HT1080 (cell line): ENCODE measurements at places on chromosomes 5 and 9.

GRCh38 chr5:8844206-8844605 lies 701.7 kb downstream of the SEMA5A start:
- no peak for DNase-seq

DNA sequence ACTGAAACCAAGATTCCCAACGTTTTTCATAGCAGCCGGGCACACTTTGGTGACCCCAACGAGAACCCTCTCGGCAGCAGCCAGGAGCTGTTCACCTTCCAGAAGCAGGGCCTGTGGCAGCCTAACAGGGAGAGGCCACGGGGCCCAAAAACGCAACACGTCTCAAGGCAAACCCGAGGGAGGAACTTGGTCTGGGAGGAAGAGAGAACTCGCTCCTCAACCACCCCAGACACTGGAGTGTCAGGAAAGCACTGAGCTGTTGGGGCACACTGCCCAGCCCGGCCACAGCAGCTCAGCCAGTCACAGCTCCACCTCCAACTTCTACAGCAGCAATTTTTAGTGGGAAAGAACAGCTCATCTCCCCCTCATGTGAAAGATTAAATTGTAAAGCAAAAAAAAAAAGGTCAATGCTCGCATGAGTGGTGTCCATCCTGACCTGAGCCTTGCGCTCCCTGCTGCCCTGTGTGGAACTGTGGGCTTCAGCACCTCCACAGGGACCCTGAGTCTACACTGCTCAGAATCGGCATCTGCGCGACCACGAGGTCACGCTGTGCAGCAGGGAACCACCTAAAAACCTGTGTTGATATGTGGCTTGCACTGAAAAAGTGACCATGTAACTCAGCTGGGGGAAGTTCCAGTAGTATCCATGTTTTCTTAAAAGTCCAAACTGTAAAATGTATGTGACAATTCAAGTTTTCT lies 55.0 kb downstream of the IPPK start:
- no peak for DNase-seq

DNA sequence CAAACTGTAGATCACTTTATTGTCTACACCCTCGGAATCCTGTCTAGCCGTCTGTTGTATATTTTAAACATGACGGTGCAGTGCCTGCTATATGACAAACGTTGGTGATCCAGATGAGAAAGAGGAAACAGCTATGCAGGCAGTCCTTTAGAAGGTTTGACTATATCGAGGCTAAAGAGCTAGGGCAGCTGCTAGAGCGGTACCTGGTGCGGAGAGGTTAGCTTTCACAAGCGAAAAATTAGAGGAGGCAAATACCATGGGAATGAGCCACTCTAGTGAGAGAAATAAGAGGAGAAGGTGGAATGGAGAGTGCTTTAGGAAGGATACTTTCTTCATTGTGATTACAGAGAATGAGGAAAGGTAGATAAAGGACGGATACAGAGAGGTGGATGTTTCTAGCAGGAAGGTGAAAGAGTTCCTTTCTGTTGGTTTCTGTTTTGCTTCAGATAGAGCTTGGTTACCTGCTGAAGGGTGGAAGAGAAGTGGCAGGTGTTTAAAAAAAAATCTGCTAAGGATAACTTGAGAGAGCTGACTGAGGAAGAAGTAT lies 959 bp upstream of the FBXL17 start:
- no peak for DNase-seq

DNA sequence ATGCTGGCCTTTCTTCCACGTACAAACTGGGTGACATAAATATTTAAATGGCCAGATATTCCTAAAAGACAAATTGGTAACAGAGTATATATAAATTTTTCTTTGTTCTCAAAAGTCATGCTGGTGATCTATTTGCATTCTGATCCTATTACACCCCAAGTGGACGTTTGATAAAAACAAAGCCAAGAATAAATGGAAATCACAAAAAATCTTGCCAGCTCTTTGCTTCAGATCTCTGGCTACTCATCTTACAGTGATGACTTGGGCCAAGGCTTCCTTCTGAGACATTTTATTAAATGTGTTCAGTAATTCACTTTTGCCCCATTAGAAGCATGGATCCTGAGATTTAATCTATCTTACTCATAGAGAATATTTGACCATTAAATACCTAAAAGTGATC lies 444.3 kb upstream of the PIK3R1 start:
- DNase-seq = no peak

DNA sequence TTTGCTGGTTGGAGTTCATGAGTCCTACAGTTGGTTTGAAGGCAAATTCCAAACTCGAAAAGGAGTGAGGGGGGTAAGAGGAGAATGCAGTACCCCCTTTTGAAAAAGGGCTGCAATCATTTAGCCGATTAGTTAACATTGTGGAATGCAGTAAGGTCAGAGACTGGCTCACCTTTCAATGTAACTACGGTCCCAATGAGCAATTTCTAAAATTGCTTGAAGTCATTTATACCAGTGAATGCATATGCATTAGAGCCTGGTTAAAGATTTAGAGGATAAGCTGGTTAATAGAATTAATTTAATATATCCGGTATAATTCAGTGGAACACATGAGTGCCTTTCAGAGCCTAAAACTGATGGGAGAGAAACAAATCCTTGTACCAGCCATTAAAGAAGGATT lies 172.6 kb upstream of the PAPPA start:
- DNase-seq = no peak

- DNase-seq = no peak
Measured at GRCh38 chr5:179111267-179112207, 51.4 kb downstream of the ZNF354C start.

GRCh38 chr5:129367883-129368282 lies 92.2 kb upstream of the ADAMTS19 start:
- DNase-seq = peak; percentile 30

DNA sequence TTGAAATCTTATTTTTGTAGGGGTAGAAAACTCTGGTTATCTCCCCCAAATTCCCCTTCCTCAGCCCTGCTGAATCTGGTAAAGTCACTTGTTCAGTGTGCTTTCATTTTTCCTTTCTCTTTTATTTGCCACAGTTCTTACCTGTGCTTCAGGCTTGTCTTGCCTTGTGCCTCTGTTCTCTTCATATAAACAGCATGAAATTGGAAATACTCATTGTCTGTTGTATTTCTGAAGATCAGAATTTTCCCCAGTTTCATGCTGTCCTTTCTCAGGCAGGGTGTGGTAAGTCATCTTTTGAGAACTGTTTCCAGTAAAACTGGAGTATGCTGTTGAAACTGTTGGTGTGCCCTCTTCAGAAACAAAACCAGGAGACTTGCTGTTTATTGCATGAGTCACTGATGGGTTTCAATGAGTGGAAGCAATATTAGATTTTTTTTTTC lies 7.0 kb downstream of the PAM start:
- peak; percentile 59 for DNase-seq

DNA sequence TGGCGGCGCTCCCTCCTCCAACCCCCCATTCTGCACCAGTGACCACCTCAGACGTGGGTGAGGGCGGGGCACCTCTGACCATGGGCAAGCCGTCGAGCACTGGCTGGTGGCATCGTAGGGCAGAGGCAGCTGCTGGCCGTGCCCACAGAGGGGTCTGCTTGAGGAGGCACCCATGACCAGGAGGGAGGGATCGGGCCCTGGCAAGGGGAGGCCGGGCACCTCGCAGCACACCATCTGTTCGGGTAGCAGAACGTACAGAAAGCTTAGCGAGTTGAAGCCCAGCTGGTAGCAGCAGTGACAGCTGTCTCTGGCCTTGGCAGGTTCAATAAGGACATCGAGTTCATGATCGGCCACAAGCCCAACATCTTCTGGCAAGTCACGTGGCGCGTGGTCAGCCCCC lies 4.3 kb upstream of the SLC6A18 start:
- DNase-seq = no peak

- peak; percentile 19 for DNase-seq
Measured at GRCh38 chr9:29208670-29209069, 1635.4 kb upstream of the C9orf72 start.

GRCh38 chr5:72597456-72597948 lies 90.3 kb upstream of the ZNF366 start:
- DNase-seq = peak; percentile 42

- no peak for DNase-seq
Measured at GRCh38 chr5:3854188-3854821, 258.7 kb downstream of the IRX1 start.

DNA sequence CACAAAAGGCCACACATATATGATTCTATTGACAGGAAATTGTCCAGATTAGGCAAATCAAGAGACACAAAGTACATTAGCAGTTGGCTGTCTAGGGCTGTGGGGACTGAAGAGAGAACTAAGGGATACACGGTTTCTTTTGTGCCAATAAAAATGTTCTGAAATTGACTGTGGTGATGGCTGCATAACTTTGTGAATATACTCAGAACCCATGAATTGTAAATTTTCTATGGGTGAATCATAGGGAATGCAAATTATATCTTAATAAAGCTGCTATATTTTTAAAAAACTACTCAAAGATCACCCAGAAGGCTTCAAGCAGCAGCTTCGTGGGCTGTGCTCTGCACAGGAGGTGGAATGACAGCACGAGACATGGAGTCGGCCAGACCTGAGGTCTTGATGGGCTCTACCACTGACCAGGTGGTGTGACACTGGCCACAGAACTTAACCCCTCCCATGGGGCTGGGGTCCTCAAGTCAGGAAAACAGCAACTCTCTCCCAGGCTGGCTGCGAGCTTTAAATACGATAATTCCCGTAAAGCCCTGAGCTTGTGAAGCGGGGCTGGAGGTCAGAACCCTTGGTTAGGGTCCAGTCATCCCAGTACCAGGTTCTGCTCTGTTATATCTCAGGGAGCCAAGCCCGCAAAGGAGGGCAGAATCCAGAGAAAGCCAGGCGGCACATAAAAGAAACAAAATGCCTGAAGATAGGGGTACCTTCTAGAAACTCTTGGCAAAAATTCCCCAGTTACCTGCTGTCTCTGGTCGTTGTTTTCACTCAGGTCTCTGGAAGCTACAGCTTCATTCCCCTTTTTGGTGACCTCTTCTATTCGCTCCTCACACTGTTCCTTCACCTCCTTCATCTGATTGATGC lies 59.1 kb downstream of the GOLM1 start:
- no peak for DNase-seq

GRCh38 chr9:107630156-107630555 lies 140.6 kb upstream of the KLF4 start:
- DNase-seq = no peak

DNA sequence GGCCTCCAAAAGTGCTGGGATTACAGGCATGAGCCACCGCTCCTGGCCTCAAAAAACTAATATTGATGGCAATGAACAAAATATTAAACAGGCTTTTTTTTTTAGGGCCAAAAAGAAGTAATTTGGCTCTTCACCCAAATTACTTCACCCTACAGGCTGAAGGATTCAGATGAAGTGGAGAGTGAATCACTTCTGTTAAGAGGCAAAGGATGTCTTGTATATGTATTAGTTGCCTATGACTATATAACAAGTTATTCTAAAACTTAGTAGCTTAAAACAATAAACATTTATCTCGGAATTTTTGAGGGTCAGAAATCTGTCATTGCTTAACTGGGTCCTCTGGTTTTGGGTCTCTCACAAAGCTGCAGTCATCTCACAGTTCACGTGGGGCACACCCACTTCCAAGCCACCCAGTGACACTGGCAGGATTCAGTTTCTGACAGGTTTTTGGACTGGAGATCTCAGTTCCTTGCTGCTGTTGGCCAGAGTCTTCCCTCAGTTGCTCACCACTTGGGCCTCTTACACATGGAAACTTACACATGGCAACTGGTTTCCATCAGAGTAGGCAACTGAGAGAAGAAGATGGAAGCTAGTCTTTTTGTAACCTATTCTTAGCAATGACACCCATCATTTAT lies 66.7 kb downstream of the IQGAP2 start:
- DNase-seq = no peak

DNA sequence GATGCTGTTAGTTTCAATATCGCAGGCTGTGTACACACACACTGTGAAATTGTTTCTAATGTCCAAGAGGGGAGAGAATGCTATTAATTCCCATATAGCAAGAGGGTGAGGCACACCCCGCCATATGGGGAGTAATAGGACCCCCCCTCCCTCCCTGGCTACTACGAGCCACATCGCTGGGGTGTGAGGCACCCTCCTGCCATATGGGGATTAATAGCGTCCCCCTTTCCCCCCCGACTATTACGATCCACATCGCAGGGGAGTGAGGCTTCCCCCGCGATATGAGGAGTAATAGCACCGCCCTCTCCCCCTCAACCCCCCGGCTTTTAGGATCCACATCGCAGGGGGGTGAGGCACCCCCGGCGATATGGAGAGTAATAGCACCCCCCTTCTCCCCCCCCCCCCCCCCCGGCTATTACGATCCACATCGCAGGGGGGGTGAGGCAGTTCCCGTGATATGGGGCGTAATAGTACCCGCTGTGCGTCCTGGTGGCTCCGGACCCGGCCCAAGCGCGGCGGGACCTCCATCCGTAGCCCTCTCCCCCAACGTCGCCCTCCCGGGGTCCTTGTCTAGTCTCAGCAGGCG lies 494 bp upstream of the STK32A start:
- DNase-seq = no peak

GRCh38 chr9:95250462-95251221 lies 66.9 kb downstream of the FANCC start:
- no peak for DNase-seq
